Right lobe of liver (tissue), 6 donors: ENCODE measurements at places on chromosomes 1 and 21. TPM values are rescaled to one million over a fixed set of nuclear protein-coding genes. Genes with fewer than 3 reads are reported as not detected.

The CHRNB2 gene
- total RNA-seq = 0.07 TPM

The KLHL21 gene
- total RNA-seq = 17.3 TPM

The ORC1 gene
- total RNA-seq = 0.55 TPM

The FAM167B gene
- 2.1 TPM for total RNA-seq

The FAM163A gene
- total RNA-seq = not detected

The VHLL gene
- total RNA-seq = not detected

The PALMD gene
- 16.5 TPM for total RNA-seq

DNA sequence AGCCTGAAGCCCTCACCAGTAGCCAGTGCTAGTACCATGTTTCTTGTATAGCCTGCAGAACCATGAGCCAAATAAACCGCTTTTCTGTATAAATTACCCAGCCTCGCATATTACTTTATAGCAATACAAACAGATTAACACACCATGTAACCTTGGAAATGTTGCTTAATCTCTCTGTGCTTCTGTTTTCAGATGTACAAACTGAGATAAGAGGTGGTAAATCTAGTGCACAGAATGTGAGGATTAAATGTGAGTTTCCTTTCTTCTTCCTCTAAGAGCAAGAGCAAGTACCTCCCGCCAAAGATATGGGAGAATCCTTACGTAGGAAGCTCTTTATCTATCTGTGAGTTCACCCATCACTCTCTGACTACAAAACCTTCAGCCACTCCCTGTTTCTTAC, 128.4 kb downstream of the HIVEP3 start:
- H3K36me3 ChIP-seq = no peaks in the 10 kb centered on the region
- no peak overlapping the region for H3K4me3 ChIP-seq
- DNase-seq = no peak
- H3K4me1 ChIP-seq = no peaks in the 10 kb centered on the region

GRCh38 chr1:47507881-47508701, 70.2 kb downstream of the FOXD2 start:
- H3K27me3 ChIP-seq = no peaks in the 10 kb centered on the region
- peak overlapping the region; percentile 63 for H3K27ac ChIP-seq
- peak overlapping the region; percentile 55 for H3K4me3 ChIP-seq
- no peaks in the 10 kb centered on the region for H3K36me3 ChIP-seq
- peak; percentile 81 for DNase-seq

GRCh38 chr1:39569034-39569433, 7.6 kb downstream of the PABPC4 start:
- DNase-seq = no peak
- no peak overlapping the region for H3K27ac ChIP-seq
- H3K4me1 ChIP-seq = peaks cover 28% of the 10 kb centered on the region
- peaks cover 39% of the 10 kb centered on the region for H3K36me3 ChIP-seq
- no peak overlapping the region for H3K4me3 ChIP-seq

GRCh38 chr1:22229379-22229778, 86.5 kb upstream of the WNT4 start:
- no peak overlapping the region for H3K4me3 ChIP-seq
- DNase-seq = no peak
- H3K27ac ChIP-seq = no peak overlapping the region
- H3K4me1 ChIP-seq = no peaks in the 10 kb centered on the region

DNA sequence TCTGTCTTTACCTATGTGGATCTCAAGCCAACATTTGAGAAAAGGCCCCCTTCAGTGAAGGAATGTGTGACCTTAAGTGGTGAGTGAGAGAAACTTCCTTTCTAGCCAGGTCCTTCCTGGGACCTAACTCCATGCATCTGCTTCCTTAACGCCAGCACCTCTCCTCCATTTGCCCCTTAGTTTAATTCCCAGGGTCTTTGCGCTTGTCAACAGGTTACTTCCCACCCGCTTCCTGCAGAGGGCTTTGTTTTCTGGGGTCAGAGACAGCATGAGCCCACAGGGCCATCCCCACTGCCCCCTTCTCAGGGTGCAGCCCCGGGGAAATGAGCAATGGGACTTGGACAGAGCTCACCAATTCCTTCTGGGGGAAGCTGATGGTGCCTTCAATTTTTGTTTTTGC, 54.8 kb downstream of the EVA1C start:
- H3K27me3 ChIP-seq = no peaks in the 10 kb centered on the region
- H3K4me1 ChIP-seq = no peaks in the 10 kb centered on the region
- no peak overlapping the region for H3K4me3 ChIP-seq
- DNase-seq = no peak

GRCh38 chr1:212671342-212672031, 28.2 kb downstream of the BATF3 start:
- H3K4me1 ChIP-seq = no peaks in the 10 kb centered on the region
- no peaks in the 10 kb centered on the region for H3K27me3 ChIP-seq
- DNase-seq = no peak
- H3K36me3 ChIP-seq = no peaks in the 10 kb centered on the region
- no peak overlapping the region for H3K4me3 ChIP-seq
- no peak overlapping the region for H3K27ac ChIP-seq

DNA sequence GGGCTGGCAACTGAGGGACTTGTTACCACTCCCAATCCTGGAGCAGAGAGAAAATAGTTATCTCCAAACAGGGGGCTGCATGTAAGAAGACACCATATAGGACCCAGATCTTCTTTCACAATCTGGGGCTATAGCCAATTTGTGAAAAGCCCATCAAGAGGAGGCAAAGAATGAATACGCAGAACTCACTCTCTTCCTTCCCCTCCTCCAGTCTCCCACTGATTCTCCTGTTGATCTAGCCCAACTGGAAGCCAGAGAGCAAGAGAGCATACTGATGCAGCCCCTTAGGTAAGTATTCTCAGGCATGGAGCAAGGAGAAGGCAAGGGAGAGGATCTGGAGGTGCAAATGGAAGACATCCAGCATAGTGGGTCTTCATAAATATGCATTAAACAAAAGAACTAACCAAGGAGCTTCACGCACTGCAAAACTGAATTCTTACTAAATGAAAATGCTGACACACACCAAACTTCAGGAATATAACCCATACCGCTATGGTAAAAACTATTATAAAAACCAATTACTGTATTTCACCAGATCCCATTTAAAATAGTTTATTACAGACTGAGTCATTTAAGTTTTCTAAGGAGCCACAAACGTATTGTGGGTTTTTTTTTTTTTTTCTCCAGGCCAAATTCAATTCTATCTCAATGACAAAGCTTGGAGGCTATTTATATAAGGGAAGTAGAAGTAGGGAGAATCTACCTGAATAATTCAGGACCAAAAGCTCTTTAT, 15.5 kb upstream of the HMGB4 start:
- no peak overlapping the region for H3K4me3 ChIP-seq
- no peaks in the 10 kb centered on the region for H3K27me3 ChIP-seq
- no peaks in the 10 kb centered on the region for H3K4me1 ChIP-seq
- no peak overlapping the region for H3K27ac ChIP-seq

- no peak for DNase-seq
- no peak overlapping the region for H3K4me3 ChIP-seq
- H3K36me3 ChIP-seq = peaks cover 12% of the 10 kb centered on the region
- H3K27ac ChIP-seq = no peak overlapping the region
Measured at GRCh38 chr1:38026592-38027200, 14.2 kb downstream of the UTP11 start.

DNA sequence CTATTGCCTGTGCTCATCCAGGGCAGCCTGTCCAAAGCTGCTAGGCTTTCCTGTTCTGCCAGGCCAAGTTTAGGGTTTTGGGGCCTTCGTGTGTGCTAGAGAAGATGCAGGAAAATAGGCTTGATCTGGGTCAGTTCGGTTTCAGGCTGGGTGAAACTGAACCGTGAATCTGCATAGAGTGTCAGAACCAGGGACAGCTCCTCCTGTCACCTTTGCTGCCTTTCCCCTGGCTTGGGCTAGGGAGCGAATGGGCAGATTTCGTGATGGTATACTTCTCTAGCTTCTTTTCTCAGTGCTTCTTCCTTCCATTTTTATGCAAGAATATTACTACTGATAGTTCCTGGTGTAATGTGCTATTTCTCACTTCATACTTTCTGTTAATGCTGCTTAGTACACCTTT, 6.0 kb upstream of the AGO1 start:
- DNase-seq = no peak
- H3K27me3 ChIP-seq = no peaks in the 10 kb centered on the region
- H3K36me3 ChIP-seq = no peaks in the 10 kb centered on the region
- H3K4me1 ChIP-seq = peaks cover 7% of the 10 kb centered on the region
- no peak overlapping the region for H3K27ac ChIP-seq

- H3K27ac ChIP-seq = no peak overlapping the region
- peak overlapping the region; percentile 52 for H3K4me3 ChIP-seq
- peak; percentile 76 for DNase-seq
- no peaks in the 10 kb centered on the region for H3K36me3 ChIP-seq
- H3K4me1 ChIP-seq = peaks cover 17% of the 10 kb centered on the region
Measured at GRCh38 chr1:11648732-11649158, 5.5 kb downstream of the FBXO2 start.

- no peak for DNase-seq
- H3K27me3 ChIP-seq = no peaks in the 10 kb centered on the region
- H3K27ac ChIP-seq = no peak overlapping the region
- no peaks in the 10 kb centered on the region for H3K36me3 ChIP-seq
- H3K4me3 ChIP-seq = no peak overlapping the region
Measured at GRCh38 chr1:6094801-6095505, 49.3 kb downstream of the KCNAB2 start.

GRCh38 chr1:166882893-166883292, 6.8 kb upstream of the TADA1 start:
- H3K27me3 ChIP-seq = no peaks in the 10 kb centered on the region
- H3K36me3 ChIP-seq = no peaks in the 10 kb centered on the region
- H3K4me1 ChIP-seq = no peaks in the 10 kb centered on the region
- no peak overlapping the region for H3K4me3 ChIP-seq

DNA sequence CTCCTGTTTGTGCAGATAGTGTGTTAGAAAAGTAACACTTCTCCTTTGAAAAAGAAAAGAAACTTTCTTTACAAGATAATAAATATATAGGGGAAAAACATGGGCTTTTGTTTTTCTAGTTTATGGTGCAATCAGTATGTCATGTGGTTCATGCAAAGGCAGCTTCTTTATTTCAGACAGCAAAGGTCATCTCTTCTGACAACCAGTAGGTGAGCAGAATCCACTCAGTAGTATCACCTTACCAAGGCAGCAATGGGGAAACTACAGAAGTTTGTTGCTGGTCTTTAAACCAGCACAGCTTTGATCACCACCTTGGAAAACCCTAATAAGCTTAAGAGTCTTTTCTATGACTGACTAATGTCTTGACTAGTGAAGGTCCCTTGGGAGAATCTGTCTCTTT, 13.0 kb upstream of the SAMSN1 start:
- no peak overlapping the region for H3K4me3 ChIP-seq
- no peak for DNase-seq
- H3K27ac ChIP-seq = no peak overlapping the region

GRCh38 chr1:167043752-167044488, 46.3 kb downstream of the GPA33 start:
- H3K4me1 ChIP-seq = no peaks in the 10 kb centered on the region
- H3K27me3 ChIP-seq = no peaks in the 10 kb centered on the region
- no peak overlapping the region for H3K27ac ChIP-seq
- no peaks in the 10 kb centered on the region for H3K36me3 ChIP-seq
- peak; percentile 78 for DNase-seq

DNA sequence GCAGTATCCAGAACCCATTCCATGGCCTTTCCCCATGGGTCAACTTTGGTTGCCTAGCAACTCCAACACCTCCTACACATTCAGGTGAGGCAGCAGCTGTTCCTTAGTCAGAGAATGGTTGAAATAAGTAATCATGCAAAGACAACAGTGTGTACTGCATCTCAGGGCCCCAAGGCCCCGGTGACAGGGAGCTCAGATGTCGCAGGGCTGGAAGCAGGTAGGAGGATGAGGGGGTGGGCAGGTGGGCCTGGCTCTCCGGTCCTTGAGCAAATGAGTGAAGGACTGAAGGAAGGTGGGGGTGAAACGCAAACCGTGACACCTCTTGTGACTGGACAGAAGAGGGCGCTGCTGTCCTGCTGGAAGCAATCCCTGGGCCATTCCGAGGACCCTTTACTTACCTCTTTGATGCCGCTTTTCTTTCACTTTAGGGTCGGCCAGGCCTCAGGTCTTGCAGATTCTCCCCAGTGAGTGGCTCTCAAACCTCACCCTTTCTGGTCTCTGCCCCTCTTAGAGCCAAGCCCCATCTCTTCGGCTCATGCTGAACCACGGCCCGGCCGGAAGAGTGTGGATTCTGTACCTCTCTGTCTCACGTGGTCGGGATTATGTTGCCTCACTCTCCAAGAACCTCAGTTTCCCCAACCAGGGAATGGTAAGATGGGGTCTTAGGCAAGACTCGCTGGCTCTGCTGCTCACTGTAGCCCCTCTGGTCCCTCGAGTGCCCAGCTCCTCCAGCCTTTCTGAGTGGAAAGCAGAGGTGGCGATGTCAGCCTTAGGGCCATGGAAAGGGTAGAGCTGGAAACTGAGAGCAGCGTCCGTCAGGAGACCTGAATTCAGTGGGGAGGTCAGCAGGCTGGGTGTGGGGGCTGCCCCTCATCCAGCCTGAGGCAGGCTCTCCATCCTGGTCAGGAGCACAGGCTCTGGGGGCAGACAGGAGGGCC, 5.6 kb upstream of the KCNA10 start:
- no peaks in the 10 kb centered on the region for H3K27me3 ChIP-seq
- no peaks in the 10 kb centered on the region for H3K4me1 ChIP-seq
- H3K27ac ChIP-seq = no peak overlapping the region
- no peak overlapping the region for H3K4me3 ChIP-seq

GRCh38 chr1:41390573-41390972, 29.3 kb downstream of the FOXO6 start:
- H3K27ac ChIP-seq = no peak overlapping the region
- H3K4me1 ChIP-seq = no peaks in the 10 kb centered on the region
- H3K36me3 ChIP-seq = no peaks in the 10 kb centered on the region

GRCh38 chr1:27383039-27383605, at the start of gene CD164L2:
Gene CD164L2 (minus strand): TSS chr1:27383333. CDS start chr1:27383239, 94 bp downstream.
- H3K4me3 ChIP-seq = no peak within 1 kb of the TSS
- DNase-seq = peak; percentile 74
- no peaks in the 10 kb centered on the region for H3K4me1 ChIP-seq

DNA sequence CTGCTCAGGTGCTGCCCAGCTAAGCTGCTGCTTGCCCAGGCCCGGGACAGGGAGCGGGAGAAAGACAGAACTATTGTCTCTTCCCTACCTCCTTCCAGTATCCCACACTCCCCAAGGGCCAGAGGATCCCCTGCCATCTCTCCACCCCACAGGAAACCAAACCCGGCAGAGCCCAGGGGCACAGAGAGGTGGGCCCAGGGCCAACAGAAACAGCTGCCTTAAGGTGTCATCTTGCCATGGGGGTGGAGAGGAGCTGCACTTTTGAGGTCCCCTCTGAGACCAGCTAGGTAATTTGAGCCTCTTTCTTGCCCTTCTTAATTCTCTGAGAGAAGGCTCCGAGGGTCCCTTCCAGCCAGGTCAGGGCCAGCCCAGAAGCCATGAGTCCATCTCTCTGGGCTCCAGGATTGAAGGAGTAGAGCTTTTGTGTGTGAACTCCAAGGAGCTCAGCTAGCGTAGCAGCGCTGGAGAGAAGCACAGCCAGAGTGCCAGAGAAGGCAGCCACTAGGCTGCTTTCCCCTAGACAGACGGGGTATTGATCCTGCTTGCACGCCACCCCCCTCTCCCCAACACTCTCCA, 9.7 kb upstream of the GPR61 start:
- H3K27ac ChIP-seq = no peak overlapping the region
- H3K4me3 ChIP-seq = no peak overlapping the region
- no peak for DNase-seq
